Urinary bladder (tissue), 4 donors: ENCODE measurements at places on chromosomes 5 and 9. TPM values are rescaled to one million over a fixed set of nuclear protein-coding genes. Genes with fewer than 3 reads are reported as not detected.

- DNase-seq = no peak
Measured at GRCh38 chr9:135722365-135722764, 20.4 kb downstream of the KCNT1 start.

DNA sequence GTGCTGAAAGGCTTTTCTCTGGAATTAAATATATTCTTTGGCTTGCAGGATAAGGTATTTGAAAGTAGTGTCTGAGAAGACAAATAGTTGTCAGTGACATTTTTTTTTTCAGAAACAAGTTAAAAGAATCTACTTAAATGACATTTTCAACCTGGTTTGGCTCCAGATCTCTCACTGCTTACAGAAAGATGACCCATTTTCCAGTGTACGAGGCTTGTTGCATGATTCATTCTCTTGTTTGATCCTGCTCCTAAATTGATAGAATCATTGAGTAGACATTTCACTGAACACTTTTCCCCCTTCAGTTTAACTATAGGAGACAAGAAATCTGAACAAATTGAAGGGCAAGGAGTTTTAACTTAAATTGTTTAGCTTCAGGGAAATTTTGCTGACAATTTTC lies 546.1 kb downstream of the ZNF608 start:
- DNase-seq = no peak

- no peak for DNase-seq
Measured at GRCh38 chr9:21969951-21970799, 24.0 kb downstream of the CDKN2A start.

The GLDC gene
- total RNA-seq = 0.74 TPM

The PCDHA9 gene
- 0.90 TPM for total RNA-seq

DNA sequence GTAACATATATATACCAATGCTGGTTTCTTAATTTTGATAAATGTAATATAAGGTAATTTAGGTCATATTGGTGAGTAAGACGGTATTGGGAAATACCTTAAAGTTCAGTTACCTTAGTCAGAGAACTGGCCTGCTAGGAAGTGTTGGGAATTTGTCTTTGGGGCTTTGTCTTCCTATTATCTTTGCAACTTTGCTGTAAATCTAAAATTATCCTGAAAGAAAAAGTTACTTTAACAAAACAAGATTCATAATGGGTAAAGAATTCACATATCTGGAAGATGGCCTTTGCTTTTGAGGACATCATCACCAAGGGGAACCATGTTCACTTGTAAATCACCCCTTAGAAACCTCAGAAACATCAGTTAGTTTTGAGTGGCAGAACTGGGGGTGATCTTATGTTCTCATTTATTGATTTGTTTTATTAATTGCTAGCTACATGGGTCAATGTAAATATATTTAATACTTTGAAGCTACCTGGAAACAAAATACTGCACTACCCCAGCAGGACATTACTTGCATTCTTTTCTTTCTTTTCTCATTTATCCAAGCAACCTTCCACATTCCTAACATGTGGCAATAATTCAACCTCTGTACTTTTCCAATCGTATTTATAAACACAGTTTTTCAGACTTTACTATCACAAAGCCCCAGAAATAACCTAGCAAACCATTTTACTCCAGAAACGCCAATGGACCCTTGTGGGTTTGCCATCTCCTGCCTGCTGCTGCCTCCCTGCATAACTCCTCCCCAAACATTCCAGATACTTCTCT lies 41.4 kb downstream of the GLIS3 start:
- no peak for DNase-seq

The NR5A1 gene
- not detected for total RNA-seq

GRCh38 chr5:132772291-132773070 lies 4.6 kb downstream of the SEPTIN8 start:
- no peak for DNase-seq

The HSPB3 gene
- 12.4 TPM for total RNA-seq

The ZNF879 gene
- 11.9 TPM for total RNA-seq

The POU5F2 gene
- 10.5 TPM for total RNA-seq

DNA sequence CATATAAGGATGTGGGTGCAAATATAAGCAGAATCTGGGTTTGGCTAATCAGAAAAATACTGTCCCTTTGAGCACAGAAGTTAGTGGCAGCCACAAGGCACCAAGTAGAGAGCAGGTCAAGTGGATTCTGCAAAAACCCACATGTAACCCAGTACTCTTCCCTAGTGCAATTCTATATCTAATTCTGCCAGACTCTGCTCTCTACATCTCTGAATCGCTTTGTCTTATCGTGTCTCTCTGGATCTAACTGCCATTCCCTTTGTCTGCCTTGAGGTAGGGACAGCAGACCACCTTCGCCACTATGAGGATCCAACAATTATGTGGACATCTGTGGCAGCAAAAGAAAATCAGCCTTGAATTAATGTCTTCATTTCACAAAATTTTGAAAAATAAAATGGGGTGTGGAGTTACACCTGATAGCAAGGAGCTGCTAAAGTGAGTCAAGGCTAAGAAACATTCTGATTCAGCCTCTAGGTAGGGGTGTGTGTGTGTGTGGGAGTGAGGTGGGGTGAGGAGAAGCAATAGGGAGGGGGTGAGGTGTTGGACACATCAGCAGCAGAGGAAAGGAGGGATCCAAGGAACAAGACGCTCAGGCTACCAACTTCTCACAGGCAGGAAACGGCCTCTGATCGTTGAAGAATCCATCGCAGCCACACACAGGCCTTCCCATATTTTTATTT lies 33.7 kb upstream of the ZNF366 start:
- DNase-seq = no peak

DNA sequence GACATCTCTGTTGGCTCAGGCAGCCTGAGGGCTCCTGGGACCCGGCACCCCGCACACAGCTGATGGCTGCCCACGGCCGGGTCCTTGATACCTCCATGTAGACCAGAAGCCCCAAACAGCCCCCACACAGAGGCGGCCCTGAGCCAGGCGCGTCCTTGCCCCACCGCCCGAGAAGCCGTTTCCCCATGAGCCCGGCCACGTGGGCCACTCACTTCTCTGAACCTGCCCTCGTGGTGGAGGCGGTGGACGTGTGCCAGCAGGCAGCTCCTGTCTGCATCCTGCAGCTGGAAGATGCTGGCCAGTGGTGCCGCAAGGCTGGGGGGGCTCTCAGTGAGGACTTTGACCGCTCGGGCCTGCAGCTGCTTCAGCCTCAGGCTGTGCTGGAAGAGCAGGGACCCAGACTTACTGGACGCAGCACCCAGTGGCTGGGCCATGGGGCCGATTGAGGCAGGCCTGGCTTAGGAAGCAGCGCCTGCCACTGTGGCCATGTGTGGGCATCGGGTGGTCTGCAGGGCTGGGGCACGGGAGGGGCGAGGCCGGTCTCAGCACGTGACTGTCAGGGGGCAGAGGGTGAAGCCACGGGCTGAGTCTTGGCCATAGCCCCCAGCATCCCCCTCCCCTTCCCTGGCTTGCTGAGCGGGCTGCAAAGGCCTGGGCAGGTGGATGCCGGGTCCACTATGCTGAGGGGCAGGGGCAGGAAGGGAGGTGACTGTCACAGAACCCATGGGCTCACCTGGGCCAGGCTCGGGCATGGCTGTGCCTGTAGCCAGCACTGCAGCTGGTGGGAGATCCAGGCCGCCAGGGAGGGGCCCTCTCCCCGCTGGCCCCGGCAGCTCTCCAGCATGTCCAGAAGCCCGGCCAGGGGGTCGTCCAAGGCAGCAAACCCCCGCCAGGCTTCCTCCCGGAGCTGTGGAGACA lies 50.0 kb downstream of the EXD3 start:
- DNase-seq = no peak

GRCh38 chr9:92180669-92181181 lies 65.5 kb upstream of the SPTLC1 start:
- DNase-seq = no peak

GRCh38 chr9:128136816-128137793 lies 9.6 kb upstream of the PTGES2 start:
- DNase-seq = no peak

The HINT1 gene
- total RNA-seq = 111 TPM

The NTRK2 gene
- total RNA-seq = 56.7 TPM

DNA sequence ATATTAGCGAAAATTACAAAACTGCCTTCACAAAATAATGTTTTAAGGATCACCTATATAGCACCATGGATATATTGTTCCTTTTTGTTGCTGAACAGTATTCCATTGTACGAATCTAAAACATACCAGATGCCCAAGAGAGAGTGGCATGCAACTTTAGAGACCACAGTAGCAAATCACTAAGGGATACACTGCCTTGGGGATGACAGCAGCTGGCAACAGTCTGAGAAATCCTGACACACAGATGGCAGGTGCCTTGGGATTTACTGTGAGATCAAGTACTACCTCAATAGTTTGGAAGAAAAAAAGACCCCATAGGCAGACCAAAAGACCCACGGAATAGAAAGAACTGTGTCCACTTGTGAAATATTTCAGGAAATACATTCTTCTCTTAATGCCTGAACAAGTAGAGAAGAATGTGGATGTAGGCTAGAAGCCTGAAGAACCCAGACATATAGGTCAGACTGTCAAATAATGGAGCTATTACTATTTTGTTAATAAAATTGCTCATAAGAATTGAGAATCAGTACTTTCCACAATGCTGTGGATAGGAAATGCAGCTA lies 53.4 kb downstream of the PLPP1 start:
- DNase-seq = no peak

The DPYSL3 gene
- 254 TPM for total RNA-seq

GRCh38 chr5:1667648-1668140 lies 131.9 kb downstream of the MRPL36 start:
- DNase-seq = no peak

The ZNF782 gene
- total RNA-seq = 29.7 TPM

- no peak for DNase-seq
Measured at GRCh38 chr5:123035918-123036390, 571 bp downstream of the PPIC start.

The MYO10 gene
- 21.3 TPM for total RNA-seq

- DNase-seq = no peak
Measured at GRCh38 chr9:93655621-93656425, 79.4 kb downstream of the PHF2 start.

- no peak for DNase-seq
Measured at GRCh38 chr9:24936117-24936516, 390.4 kb upstream of the IZUMO3 start.
